Activated CD8-positive, alpha-beta memory T cell treated with anti-CD3 and anti-CD28 coated beads for 48 hours (primary cell): ENCODE measurements at places on chromosomes 3 and 15.

- no peak for DNase-seq
These were observed 464 bp downstream of the SOX2 start for GRCh38 chr3:181712226-181712552.

GRCh38 chr3:16888356-16888755, 3.6 kb downstream of the PLCL2 start:
- no peak for DNase-seq

GRCh38 chr15:82568986-82569385, 28.7 kb upstream of the RPS17 start:
- DNase-seq = no peak

DNA sequence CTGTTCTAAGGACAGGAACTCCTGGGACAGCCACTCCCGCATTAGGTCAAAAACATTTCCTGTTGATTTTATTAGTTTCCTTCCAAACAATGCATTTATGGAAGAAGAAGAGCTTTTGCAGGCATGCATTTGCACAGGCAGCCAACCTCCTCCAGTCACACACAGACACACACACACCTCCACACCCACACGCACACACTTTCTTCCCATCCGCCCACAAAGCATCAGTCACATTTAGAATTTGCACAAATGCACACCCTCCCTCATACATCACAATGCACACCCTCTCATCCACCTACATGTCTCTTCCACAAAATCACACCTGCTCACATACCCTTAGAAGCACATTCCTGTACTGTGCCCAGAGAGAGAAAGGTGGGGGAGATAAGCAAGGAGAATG, 4.1 kb upstream of the TYRO3 start:
- DNase-seq = no peak

DNA sequence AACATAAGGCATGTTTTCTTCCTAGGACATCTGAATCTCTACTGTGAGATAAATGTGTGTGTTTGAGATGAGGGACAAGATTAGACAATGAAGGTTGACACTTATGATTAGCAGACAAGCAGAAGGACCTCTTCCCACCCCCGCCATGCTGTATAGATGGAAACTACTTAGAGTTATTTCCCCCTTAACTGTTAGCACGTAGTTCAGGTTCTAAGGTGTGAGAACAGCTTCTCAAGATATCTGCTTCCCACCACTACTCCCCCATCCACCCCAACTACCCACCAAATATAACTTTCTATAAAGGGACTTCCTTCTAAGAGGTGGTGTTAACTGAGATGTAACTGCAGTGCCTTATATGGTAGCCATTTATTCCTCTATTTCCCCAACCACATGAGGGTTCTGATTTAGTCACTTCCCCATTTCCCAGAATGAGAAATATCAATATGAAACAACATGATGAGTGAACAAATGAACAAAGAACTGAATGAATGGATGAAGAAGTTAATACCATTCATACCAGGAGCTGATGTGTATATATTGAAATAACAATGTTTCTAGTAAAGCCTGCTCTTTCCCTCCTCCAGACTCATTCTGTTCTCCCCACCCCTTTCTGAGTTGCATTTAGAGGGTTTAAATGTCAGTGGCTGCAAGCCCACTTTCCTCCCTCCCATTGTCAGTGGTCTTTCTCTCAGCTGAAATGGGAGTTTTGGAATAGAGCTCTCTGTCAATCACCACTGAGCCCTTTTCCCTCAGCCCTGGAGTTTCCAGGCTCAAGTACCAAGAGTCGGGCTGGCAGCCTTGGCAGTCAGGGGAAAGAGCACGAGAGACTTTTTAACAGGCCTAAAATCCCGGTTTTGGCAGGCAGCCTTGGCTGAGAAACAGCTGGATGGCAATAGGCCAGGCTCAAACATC, 7.7 kb upstream of the RFTN1 start:
- no peak for DNase-seq

GRCh38 chr15:68389936-68390817, 41.8 kb downstream of the ITGA11 start:
- DNase-seq = no peak

DNA sequence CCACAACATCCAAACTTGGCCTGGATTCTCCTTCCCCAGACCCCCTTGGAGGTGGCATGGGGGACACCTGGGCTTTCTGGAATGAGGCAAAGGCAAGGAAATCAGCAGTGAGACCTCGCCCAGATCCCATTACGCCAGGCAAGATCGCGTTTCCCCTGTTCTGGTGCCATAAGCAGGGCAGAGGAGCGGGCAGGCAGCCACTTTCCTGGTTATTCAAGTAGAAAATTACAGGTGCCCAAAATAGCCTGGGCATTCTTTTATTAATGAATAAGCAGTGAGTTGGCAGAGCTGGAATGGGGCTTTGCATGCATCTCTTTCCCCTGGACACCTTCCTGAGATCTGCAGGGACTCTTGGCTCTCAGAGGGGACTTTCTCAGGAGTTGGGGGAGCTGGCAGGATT, 31.5 kb upstream of the FAM107A start:
- no peak for DNase-seq

- DNase-seq = no peak
These were observed 2.5 kb downstream of the SCAMP2 start for GRCh38 chr15:74870436-74871215.

- peak; percentile 3 for DNase-seq
These were observed 298 bp downstream of the BCL2L10 start for GRCh38 chr15:52112203-52112750.

- DNase-seq = peak; percentile 52
These were observed 1.3 kb downstream of the GNAT1 start for GRCh38 chr3:50192689-50193141.

GRCh38 chr15:84598250-84598649, 2.6 kb upstream of the ZSCAN2 start:
- DNase-seq = no peak

DNA sequence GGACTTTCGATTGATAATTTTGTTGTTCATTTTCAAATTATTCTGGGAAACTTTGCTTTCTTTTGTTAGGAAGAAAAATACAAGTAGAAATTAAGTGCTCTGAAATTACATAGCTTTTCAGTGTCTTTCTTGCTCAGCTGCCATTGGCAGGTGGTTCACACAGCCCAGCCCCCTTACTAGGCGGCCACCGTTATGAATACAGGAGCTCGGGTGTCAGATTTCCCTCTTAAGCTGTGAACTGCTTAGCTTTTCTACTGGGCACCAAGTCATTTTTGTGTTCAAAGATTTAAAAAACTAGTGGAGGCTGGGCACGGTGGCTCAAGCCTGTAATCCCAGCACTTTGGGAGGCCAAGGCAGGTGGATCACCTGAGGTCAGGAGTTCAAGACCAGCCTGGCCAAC, 55.2 kb downstream of the HMG20A start:
- DNase-seq = no peak

GRCh38 chr3:64983583-64984359, 296.0 kb upstream of the ADAMTS9 start:
- DNase-seq = no peak

GRCh38 chr3:10268930-10269329, 20.7 kb downstream of the TATDN2 start:
- no peak for DNase-seq

- DNase-seq = no peak
These were observed 110.7 kb upstream of the IL12A start for GRCh38 chr3:159877924-159878323.

GRCh38 chr3:38017445-38018295, 11.8 kb downstream of the PLCD1 start:
- no peak for DNase-seq

GRCh38 chr3:42179110-42179725, 86.8 kb downstream of the CCK start:
- DNase-seq = no peak

DNA sequence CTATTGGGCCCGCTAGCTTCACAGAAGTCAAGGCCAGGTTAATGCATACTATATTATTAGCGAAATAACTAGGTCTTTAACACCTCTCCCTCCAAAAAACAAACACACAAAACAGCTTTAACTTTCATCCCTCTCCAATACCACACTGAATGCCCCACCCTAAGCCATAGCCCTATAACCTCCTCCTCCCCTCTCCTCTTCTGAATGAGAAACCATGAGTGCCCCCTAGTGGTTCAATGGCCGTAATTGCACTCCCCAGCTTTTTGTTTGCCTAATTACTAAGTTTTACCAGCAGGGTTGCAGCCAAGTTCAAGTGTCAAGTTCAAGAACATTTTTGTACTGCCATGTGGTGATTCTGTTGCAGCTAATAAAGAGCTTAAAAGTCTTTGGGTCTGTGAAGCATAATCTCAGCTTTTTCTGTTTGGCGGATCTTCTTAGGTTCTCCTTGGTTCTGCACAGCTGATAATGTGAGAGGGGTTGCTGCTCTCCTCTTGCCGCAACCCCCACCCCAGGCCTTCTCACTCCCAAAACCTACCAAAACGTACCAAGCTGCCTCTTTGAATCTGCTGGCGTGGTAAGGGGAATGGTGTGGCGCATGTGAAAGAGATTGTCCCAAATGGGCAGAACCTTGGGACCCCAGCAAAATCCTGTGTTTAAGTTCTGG, 57.9 kb downstream of the RPL22L1 start:
- peak; percentile 9 for DNase-seq

DNA sequence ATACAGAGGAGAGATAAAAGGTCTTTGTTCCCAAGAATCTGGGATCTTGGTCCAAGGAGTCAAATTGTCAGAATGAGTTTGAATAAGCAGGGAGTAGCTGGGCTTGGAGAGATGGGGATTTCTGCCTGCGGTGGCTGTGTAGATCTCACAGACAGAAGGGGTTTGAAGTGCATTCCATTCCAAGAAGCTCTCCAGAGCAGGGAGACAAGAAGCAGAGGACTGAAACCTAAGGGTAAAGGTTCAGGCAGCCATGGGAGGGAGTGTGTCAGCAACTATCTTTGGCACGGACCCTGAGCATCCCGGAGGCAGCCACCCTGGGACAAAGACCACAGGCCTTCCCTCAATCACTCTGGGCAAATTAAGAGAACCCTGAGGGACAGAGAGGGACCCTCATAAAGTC, 422.3 kb upstream of the WNT5A start:
- DNase-seq = no peak

GRCh38 chr3:64048631-64049061, 25.4 kb upstream of the PSMD6 start:
- no peak for DNase-seq

DNA sequence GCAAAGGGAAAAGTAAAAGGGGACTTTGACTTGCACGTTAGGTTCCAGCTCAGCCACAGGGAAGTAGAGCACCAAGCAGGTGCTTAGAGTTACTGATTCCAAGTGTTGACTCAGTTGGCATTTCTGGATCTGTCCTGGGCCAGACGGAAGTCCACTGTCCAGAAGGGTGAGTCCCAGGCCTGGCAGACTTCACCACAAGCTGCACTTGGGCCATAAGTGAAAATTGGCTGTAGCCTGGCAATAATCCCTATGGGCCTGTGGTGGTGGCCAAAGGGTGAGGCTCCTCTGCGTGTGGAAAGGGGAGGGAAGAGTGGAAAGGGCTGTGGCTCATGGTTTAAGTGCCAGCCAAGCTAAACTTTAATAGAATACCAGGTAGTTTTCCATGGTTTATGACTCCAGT, 121.5 kb downstream of the DTWD1 start:
- DNase-seq = no peak

GRCh38 chr3:141150081-141150830, 81.4 kb upstream of the PXYLP1 start:
- no peak for DNase-seq

GRCh38 chr15:47718497-47719437, 1.5 kb downstream of the SEMA6D start:
- no peak for DNase-seq

DNA sequence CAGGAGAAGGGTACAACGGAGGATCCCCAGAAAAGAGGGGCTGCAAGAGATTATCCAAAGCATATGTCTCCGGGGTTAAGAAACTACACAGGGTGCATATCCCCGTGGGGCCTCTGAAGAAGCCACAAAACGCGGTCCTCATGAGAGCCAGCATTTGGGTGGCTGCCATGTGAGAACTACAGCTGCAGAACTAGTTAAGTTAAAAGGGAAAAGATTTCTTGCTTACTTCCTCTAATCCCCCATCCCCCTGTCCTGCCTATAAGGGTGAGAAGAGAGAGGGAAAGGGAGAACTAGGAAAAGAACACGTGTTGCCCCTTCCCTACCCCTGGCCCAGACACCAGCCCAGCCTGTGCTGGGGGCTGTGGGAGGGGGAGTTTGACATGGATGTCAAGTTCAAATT, 70.4 kb upstream of the PCSK6 start:
- no peak for DNase-seq

DNA sequence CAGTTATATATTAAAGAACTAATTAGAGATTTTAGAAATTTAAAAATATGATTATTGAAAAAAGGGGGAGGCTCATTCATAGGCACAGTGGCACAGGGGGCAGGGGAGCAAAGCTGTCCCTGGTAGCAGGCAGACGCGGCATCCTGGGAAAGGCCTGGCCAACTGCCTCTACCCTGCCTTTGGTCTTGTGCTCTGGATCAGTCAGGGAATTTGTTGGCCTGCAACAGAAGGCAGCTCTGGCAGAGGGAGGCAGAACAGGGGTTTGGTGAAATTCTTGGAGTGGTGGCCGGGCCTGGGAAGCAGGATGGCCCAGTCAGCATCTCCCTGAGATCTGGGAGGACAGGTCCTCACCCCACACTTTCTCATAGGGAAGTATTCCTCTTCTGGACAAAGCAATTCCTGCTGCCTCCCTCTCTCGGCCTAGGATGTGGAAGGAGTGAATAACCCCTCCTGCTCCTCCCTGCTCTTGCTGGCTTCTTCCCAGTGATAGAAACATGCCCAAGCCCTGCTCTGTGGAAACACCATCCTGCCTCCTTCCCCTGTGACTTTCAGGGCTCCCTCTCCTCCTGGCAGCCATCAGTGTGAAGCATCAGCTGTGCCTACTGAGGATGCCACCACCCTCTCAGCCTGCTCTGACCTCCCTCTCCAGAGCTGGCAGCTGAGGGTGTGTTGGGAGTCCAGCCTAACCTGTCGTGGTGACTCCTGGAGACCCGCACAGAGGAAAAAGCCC, 26.9 kb downstream of the PRR20G start:
- DNase-seq = no peak

- no peak for DNase-seq
These were observed 53.8 kb upstream of the MRPS22 start for GRCh38 chr3:139289860-139290524.

- no peak for DNase-seq
These were observed 1198.0 kb downstream of the ROBO1 start for GRCh38 chr3:78569804-78570203.

GRCh38 chr3:112744825-112745566, 101.7 kb downstream of the CD200R1L start:
- DNase-seq = no peak

- DNase-seq = no peak
These were observed 67.1 kb downstream of the ARMC8 start for GRCh38 chr3:138254216-138254615.

- DNase-seq = no peak
These were observed 4.1 kb downstream of the CCR9 start for GRCh38 chr3:45890405-45890804.

GRCh38 chr3:186609247-186609868, 3.5 kb upstream of the AHSG start:
- DNase-seq = no peak

DNA sequence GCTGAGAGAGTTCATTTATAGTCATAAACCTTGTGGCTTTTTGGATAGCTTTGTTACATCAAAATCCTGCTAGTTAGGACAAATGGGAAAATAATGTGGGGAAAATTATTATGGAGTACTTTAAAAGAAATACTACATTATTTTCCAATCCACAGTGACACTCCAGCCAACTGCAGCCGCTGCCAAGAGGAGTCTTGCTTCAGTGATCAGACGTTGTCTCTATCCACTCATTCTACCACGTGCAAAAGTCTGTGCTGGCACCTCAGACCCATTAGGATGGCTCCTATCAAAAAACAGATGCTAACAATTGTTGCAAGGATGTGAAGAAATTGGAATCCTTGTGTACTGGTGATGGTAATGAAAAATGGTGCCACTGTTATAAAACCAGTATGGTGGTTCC, 128.6 kb upstream of the IQSEC1 start:
- no peak for DNase-seq

GRCh38 chr3:160402221-160403027, 3.0 kb downstream of the SMC4 start:
- no peak for DNase-seq
